ENCODE measurements at places on chromosomes 5 and 9.

DNA sequence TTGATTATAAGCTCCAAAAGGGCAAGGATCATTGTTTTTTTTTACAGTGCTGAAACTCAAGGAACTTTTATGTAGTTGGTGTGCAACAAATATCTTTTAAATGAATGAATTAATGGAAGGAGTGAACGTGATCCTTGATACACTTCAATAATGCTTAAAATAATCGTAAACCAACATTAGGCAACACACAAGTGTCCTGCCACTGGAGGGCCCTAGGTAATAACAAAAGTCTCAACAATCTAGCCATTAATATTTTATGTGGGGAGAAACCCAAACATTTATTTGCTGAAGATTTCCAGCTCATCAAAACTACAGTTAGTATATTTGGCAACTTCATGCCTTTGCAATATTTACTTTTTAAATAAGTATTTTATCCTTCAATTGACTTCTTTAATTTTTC lies 309.0 kb upstream of the FBXL7 start:
- no peak for DNase-seq

GRCh38 chr9:96875461-96876142 lies 21.3 kb upstream of the ZNF782 start:
- DNase-seq, result peak; percentile 87

- no peak for DNase-seq
Observed at GRCh38 chr9:21086538-21086937, 8.8 kb upstream of the IFNB1 start.

- DNase-seq, result no peak
Observed at GRCh38 chr9:105346273-105346672, 101.6 kb upstream of the FSD1L start.

- no peak for DNase-seq
Observed at GRCh38 chr9:89277454-89277853, 33.5 kb upstream of the CKS2 start.

DNA sequence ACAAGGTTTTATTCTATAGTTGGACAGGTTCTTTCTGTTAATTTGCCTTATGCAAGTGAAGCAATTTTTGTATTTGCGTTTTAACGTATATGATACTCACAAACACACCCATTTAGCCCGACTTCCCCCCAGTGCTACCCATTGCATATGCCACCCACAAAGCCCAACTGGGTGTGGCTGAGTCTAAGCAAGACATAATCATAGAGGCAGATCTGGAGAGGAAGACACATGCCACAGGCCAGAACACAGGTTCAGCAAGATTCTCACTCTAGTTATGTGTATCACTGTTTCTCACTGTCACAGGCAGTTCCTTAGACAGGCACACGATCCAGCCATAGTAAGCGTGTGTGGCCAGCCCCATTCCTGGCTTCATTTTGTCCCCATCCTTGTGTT lies 29.0 kb upstream of the PUM3 start:
- DNase-seq, result no peak

DNA sequence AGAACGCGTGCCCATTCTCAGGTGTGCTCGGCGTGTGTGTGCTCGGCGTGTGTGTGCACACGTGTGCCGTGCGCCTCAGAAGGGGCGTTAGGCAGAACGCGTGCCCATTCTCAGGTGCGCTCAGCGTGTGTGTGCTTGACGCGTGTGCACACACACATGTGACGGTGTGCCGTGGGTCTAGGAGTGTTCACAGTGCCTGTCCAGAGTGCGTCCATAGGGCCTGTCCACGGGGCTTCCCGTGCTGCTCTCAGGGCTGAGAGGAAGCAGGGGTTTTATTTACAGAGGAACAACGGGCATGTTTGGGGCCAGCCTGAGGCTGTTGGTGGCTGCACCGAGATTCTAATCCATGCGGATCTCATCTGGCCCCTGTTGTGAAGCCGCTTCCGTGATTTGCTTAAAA lies 14.2 kb upstream of the AHRR start:
- DNase-seq, result no peak

- DNase-seq, result no peak
Observed at GRCh38 chr5:80234116-80234948, 21.5 kb downstream of the SERINC5 start.

DNA sequence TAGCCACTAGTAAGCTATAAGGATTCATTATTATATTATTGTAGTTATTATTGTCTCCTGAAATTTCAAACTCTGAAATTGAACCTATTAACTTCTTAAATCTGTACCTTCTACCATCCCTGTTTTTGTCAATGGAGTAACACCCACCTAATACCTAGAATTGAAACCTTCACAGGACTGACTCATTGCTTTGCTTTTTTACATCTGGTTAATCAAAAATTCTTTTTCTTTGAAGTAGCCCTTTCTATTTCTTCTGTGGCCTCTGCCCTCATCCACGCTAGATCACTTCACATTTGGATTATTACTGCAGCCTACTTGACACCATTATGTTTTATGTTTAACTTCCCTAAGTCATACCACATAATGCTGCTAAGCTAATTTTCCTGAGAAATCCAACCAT lies 35.6 kb downstream of the RBM27 start:
- no peak for DNase-seq

GRCh38 chr5:88765798-88766197 lies 117.2 kb downstream of the MEF2C start:
- no peak for DNase-seq

- DNase-seq, result no peak
Observed at GRCh38 chr5:160233215-160233614, 3.9 kb downstream of the FABP6 start.

DNA sequence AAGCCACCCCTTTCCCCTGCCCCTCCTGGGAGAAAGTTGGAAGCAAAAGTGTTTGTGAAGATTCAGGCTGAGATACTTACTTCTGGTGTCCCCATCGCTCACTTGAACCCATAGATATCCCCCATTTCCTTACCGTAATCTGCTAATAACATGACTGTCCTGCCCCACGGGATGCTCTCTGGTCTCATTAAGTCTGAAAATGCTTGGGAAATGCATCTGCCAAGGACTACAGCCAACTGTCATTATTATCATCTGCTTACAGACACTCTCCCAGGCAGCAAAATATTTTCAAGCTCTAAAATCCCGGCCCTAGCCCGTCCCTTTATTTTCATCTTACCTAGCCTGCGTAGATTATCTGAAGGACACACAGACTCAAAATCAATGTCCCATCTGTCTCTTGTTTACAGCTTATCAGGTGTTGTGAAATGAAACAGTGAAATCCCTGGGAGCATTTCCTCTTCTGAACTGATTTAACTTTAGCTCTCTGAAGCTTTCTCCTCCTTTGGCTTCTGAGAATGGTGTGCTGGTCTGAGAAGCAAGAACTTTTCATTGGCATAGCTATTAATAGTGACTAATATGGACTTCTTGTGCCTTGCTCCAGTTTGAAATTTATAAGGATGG lies 126.9 kb upstream of the OSMR start:
- DNase-seq, result no peak

- DNase-seq, result no peak
Observed at GRCh38 chr5:147065071-147065470, 169.8 kb upstream of the STK32A start.

- DNase-seq, result peak; percentile 11
Observed at GRCh38 chr9:13731637-13732036, 452.1 kb upstream of the MPDZ start.

DNA sequence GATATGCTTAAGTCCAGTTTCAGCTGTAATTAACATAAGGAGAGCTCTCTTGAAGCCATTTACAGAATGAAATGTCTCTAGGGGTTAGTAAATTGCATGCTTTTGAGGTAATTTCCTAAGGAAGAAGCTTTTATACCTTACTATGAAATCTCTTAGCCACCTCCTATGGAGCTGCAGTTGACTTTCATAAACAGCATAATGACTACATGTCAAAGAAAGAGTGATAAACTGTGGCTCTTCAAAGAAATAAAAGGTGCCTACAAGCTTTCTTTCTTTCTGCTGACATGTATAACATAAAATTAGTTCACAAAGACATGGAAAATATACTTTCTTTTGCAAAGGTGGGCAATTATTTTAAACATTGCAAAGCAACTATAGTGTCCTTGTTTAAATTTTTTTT lies 90.8 kb downstream of the TMEM167A start:
- DNase-seq, result no peak

DNA sequence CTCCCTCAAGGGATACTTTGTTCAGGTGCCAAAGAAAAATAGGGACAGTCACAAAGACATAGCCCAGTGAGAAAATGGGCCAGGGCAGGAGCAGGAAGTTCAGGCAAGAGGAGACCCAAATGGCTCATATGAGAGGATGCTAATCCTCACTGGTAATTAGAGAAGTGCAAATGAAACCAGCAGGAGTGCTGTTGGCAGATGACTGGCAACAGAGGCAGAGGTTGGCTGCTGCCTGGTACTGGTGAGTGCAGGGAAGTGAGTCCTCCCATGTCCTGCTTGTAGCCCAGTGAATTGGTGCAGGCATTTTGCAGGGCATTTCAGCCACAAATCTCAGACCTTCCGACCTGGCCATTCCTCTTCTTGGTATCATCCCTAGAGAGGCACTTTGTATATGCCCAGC lies 23.5 kb downstream of the ODF2 start:
- DNase-seq, result no peak

GRCh38 chr9:119003201-119003611 lies 366.0 kb downstream of the BRINP1 start:
- DNase-seq, result no peak

DNA sequence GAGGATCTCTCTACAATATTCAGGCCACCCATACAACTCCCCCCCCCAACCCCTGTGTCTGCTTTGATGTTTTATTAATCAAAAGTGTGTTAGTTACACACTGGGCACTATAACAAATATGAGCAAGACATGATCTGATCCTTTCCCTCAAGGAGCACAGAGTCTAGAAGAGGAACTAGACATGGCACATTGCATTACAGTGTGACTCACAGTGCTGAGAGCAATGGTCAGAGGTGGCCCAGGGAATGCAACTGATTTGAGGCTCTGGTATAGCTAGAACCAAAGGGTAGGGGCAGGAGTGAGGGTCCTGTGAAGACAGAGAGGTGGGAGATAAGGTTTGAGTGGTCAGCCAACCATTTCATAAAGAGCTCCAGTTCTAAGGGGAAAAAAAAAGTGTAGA lies 539.2 kb downstream of the ACTL7B start:
- DNase-seq, result no peak

DNA sequence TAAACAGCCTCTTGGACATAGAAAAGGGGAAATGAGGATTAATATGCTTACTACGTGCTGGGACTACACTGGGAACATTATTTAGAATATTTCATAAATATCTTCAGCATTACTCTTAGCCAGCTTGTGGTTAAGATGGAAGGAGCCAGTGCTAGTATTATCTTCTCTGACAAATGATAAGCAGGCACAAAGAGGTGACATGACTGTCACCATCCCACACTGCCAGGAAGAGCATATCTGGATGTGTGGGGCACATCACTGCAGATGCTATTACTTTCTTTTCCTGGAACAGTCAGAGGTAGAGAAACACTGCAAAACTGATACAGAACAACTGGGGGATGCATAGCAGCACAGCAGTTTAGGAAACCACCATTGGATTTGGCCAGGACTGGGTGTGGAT lies 281.0 kb upstream of the TNC start:
- DNase-seq, result no peak
